CD4-positive, alpha-beta memory T cell (primary cell): ENCODE measurements at places on chromosomes 13 and 19.

DNA sequence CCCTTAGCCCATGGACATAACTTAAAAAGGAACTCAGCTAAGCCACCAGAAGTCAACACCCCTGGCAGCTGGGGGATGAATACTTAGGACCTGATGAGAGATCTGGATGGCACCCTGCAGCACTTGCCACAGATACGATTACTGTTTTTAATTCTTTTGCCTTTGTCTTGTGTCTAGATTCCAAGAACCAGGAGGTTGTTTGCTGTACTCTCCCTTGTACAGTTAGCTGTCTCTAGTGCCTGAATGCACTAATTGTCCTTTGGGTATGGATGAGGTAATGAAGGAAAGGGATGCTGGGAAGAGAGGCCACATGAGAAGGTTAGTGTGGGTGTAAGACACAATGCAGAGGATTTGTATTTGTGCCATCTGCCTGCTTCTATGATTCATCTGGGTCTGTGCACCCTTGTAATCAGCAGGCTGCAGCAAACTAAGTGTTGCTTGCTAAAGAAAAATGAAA is 385.8 kb downstream of the KCNRG start:
- DNase-seq: no peak

DNA sequence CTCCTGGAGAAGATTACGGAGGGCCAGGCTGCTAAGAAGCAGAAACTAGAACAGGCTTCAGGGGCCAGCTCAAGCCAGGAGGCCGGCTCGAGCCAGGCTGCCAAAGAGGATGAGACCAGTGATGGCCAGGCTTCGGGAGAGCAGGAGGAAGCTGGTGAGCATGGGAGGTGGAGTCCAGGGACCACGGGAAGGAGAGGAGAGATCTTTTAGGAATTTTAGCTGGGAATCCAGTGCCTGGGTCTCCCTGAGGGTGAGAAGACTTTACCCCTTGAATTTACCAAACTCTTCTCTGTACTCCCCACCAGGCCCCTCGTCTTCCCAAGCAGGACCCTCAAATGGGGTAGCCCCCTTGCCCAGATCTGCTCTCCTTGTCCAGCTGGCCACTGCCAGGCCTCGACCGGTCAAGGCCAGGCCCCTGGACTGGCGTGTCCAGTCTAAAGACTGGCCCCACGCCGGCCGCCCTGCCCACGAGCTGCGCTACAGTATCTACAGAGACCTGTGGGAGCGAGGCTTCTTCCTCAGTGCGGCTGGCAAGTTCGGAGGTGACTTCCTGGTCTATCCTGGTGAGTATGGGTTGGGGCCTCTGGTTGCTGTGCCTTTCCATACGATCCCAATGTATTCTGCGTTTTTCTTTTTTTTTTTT is 824 bp downstream of the TSEN34 start:
- no peak for DNase-seq

DNA sequence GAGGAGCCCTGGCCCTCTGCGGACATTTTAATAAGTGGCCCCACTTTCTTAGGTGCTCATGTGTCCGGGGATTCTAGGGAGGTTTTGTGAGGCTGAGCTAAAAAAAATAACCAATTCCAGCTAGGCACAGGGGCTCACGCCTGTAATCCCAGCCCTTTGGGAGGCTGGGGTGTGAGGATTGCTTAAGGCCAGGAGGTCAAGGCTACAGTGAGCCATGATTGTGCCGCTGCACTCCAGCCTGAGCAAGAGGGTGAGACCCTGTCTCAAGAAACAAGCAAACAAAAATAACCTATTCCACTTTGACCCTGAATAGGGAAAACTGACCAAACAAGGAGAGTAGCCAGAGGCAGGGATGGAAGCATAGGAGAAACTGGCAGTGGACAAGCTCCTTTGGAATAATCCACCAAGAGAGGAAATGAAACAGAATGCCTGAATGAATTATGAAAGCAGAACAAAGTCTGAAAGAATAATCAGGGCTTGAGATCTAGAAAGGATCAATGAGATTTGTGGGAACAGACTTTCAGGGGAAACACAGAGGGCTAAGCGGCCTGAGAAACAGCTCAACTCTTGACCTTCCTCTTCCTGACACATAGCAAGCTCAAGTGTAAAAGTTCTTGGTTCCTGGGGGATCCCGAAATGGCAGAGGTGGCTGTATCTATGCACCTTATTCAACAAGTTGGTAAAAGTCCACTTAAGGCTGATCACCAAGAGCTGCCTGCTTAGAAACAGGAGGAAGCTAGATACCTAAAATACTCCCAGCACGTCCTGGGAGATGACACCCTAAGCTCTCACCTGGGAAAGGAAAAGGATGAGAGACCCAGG is 30.1 kb upstream of the FFAR2 start:
- DNase-seq: no peak

- no peak for DNase-seq
Measured at GRCh38 chr13:44350775-44351504, 22.7 kb upstream of the SERP2 start.
